Mesothelial cell of epicardium (in vitro differentiated cells): ENCODE measurements at places on chromosomes 16 and 17.
A peak's percentile ranks its signal among the peaks of the same experiment; 100 is the strongest.

DNA sequence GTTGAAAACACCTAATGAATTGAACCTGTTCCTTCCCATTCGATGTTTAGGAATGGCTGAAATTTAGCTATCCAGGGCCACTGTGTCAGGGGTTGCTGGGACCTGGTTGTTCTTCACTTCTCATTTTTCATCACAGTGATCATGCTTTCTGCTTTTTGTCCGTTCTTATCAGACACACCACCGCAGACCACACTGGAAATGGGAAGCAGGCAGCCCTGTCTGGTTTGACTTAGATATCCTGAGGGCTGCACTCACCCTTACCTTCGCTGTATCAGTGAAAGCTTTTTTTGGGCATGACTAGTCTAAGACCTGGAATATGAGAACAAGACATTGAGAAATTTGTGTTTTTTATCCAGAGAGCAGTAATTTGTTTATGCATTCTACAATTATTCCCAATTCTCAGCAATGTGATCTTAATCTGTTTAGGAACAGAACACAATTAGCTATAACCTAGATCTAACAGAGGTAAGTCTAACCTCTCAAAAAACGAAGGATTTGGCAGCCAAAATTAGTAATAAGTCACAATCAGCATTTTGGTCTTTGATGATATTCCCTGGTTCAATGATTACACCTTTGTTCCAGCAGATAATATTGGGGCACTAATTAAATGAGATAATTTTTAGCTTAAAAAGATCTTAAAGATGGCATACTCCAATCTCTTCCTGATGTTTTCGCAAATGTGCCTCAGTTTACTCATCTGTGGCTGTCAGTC, 126.0 kb upstream of the GOT2 start:
- DNase-seq: no peak

DNA sequence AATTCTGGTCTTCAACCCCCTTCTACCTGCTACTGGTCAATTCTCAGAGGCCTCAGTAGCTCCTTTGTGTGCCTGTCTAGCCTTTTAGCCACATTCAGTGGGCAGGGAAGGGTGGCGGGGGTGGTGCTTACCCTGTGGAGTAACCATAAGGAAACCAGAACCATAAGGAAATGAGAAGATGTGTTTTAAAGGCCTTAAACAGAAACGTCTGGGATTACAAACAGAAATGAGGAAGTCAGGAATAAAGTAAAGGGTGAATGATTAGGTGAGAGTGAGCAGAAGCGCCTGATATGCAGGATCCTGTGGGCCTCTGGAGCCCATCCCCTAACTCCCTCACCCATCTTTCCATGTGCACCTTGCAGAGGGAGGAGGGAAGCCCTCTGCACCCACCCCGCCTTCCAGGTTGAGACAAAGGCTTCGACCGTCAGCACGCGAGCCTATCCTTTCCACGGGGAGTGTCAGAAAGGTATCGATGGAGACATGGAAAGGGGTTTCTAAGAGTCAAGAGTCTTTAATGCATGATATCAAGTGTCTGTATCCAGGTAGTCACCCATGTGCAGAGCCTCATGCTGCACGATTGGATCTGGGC, 20.4 kb downstream of the KIAA0513 start:
- DNase-seq: no peak

GRCh38 chr17:49341356-49341755, 20.7 kb downstream of the ZNF652 start:
- no peak for DNase-seq

GRCh38 chr17:76354747-76355310, 1.1 kb upstream of the PRPSAP1 start:
- no peak for DNase-seq

DNA sequence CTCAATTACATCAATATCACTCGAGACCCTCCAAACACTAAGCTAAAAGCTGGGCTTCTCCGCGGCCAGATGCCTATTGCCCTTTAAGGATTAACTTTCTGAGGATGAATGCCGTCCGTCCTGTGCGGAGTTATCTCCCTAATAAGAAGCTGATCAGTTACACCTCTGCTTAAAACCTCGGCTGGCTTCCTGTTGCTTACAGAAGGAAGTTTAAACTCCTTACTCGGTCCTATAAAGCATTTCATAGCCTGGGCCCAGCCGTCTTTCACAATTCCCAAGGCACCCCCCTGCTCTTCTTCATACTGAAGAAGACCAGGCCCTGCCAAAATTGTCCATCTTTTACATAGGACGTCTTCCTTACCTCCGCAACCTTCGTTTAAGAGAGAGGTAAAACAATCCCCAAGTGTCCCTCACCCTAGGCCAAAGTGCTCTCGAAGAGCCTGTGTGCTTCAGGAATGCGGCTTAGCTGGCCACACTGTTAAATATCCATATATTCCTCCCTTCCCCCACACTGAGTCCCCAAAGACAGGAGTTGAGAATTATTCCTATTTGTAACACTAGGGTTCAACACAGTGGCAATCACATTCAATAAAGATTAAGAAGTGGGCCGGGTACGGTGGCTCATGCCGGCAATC, 112.6 kb upstream of the IRX5 start:
- no peak for DNase-seq

GRCh38 chr17:38339891-38340290, 3.9 kb downstream of the GPR179 start:
- DNase-seq: no peak

DNA sequence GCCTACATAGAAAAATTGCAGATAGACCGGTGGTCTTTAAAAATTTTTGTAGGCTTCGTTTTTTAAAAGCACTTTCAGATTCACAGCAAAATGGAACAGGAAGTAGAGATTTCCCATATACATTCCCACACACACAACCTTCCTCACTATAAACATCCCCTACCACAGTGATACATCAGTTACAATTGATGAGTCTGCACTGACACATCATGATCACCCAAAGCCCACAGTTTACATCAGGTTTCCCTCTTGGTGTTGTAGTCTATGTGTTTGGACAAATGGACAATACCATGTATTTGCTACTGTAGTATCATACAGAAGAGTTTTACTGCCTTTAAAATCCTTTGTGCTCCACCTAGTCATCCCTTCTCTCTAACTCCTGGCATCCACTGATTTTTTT, 113.9 kb upstream of the ADAMTS18 start:
- DNase-seq: no peak

- DNase-seq: peak; percentile 57
Observed at GRCh38 chr17:68195667-68196393, 52.0 kb upstream of the AMZ2 start.

DNA sequence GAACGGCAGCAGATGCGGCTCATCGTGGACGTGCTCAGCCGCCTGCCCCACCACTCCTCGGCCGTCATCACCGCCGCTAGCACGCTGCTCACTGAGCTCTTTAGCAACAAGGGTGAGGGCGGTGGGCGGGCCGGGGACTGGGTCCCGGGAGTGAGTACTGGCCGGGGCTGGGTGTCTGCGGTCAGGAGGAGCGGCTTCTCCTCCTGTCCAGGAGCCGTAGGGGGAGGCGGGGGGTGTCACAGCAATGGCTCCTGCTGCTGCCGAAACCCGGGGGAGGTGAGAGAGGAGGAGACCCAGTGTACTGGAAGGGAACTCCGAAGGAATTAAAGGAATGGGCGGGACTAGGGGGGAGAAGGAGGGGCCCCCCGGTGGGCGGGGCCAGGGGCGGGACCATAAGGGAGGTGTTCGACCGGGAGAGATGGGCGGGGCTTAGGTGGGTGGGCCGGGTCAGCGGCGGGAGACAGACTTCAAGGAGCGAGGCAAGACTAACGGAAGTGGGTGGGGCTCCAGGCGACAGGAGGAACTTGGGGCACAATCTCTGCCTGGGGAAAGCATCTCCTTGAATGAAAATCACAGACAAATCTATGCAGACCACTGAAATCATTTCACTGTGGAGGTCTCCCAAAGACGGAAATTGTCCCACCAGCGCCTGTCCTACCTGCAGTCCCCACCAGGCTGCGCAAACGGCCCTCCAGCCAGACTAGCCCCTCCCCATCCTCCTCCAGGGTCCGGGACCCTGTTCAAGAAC, 2.4 kb downstream of the NAGS start:
- peak; percentile 99 for DNase-seq

DNA sequence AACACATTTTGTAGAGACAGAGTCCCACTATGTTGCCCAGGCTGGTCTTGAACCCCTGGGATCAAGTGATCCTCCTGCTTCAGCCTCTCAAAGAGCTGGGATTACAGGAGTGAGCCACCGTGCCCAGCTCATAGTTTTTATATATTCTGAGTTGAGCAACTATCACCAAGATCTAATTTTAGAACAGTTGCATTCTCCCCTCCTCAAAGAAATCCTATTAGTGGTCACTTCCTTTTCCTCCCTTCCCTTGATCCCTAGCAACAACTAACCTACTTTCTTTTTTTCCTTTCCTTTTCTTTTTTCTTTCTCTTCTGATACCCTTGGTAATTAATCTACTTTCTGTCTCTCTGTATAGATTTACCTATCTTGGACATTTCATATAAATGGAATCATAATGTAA, 61.5 kb upstream of the B4GALNT2 start:
- DNase-seq: no peak

DNA sequence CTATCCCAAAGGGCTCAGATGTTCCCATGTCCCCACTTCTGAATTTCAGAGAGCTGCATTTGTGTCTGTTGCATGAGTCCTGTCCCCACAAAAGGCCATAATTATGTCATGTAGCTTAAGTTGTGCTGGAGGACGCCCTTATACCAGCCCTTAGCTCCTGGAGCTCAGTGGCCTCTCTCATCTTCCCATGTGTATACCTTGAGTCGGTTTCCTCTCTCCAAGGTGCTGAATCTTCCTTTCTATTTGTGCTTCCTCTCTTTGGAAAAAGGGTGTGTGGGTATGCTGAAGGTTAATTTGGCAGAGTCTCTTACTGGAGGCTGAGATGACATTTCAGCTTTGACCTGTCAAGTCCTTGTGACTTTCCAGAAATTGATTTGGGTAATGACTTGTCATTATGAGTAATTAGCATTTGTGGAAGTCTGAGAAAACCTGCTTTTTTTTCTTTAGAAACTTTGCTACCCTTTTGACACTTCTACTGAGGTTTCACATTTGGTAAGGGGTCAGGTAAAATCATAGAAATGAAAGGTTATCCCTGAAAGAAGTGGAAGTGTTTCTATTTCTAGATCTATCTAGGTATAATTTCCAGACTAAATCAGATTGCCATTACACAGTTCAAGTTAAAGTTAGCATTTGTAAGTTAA, 185.4 kb downstream of the ABCC12 start:
- DNase-seq: no peak

DNA sequence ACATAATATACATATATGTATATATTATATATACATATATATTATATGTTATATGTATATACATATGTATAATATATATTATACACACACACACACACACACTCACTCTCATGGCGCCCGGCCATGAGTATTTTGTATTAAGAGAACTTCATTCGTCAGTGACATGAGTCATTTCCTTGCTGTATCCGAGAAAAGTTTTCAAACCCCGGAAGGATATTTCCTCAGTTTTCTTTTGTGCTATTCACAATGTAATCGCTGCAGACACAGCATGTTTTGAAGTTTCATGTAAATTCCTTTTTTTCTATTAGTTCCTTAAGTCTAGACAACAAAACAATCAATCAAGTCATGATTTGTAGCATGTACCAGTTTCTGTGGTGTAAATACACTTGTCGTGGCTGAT, 33.3 kb downstream of the OR1D5 start:
- DNase-seq: no peak

DNA sequence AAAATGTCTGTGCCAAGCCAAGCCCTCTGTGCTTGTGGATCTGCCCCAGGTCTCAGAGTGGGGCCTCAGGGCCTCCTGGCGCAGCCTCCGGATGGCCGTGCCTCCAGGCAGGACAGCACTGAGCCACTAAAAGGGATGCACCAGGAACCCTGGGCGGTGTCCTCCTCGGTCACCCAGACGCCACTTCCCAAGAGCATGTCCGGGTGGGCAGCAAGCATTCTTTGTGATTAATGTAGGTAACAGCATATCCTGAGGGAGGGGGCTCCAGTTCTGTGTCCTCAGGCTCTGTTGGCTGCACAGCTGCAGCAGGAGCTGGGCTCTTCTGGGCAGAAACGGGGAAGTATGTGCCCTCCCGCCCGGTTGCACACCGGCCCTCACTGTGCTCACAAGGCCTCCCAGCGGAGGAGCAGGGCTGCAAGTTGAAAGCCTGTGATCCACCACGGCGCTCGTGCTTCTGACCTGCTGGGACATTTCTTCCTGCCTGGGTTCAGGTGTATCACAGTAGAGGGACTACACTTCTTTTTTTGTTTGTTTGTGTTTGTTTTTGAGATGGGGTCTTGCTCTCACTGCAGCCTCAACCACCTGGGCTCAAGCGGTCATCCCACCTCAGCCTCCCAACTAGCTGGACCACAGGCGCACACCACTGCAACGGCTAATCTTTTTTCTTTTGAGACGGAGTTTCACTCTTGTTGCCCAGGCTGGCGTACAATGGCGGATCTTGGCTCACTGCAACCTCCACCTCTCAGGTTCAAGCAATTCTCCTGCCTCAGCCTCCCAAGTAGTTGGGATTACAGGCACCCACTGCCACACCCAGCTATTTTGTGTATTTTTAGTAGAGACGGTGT, 37.9 kb upstream of the CHMP6 start:
- no peak for DNase-seq

DNA sequence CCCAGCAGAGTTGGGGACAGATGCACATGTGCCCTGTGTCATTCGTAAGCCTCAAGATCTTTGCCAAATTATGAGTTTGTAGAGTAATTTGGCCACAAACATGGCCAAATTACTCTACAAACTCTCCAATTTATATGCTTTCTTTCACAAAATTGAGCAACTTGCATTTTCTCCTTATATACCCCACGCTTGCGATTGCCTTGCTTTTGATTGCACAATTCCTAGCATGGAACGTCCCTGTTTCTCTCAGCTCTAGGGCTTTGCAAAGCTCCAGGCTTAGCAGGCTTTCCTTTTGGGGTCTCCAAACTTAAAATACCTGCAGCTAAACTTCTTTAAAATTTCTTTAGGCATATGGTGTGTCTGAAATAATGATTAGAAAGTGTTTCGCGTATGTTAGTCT, 28.5 kb upstream of the MAF start:
- no peak for DNase-seq

- DNase-seq: no peak
Observed at GRCh38 chr16:11178424-11178823, 77.6 kb downstream of the SOCS1 start.

DNA sequence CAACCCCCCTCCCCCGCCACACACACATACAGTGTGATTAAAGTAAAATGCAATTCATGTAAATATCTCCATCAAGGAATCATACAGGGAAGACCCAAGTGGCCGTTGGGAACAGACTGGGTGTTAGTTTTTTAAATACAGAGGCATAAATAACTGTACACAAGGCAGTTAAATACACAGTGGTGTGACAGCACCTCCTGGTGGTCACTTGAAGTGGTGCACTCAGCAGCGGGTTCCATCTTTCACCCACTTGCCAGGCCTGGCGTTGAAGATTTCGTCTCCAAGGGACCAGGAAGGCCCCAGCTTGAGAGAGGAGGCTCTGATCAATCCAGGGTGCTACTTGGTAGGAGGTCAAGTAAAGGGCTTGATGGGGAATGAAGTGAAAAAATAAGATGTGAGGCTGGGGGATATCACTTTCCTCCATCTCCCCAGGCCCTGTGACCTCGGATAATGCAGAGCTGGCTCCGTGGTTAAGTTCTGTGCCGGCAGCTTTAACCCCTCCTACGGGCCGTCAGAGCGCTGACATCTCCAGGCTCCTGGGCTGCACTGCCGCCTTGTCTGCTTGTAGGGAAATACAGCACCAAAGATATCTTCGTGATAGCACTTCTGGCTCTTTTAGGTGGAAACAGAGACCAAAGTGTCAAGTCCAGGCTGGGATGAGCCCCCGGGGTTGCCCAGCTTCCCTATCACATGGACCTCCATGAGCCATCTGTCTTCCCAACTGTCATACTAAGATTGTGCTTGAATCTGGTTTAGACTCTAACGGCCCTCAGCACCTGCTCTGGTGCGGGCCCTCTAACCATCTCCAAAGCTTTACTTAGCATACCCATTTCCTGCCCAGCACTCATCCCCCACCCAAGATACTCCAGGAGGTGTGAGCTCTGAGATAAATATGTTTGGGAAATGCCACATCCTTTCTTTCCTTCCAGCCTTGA, 20.7 kb downstream of the LGALS9 start:
- DNase-seq: no peak
